CMK (cell line): ENCODE measurements at places on chromosomes 5 and 9.

DNA sequence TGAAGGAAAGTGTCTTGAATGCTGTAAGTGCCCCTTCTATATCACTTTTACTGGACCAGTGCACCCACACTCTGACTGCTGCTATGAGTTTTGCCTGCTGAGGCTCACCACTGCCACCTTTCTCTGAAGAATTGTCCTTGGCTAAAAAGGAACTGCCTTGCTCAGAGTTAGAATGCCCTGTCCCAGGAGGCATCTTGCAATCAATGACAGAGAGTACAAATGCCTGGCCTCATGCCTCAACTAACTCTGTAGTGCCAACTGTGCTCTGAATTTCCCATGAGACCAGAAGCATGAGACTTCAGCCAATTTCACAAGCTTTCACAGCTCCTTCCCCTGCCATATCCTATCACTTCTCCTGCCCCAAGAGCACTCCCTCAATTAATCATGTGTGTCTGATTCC lies 569.7 kb downstream of the ZNF608 start:
- DNase-seq = no peak

DNA sequence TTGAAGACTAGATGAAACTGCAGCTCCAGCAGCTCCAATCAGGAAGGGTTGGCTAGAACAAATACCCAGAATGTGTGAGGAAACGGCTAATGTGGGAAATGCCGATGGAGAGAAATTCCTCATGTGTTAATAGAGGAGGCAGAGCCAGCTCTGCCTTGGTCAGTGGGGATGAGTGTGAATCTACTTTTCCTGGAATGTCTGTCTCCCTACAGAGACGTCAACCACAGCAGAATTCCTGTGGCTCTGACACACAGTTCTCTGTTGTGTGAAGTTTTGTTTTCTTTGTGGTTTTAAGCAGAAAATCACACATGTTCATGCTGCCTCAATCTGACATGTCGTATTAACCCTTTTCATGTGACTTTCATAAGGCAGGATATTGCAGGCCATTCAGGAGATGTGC lies 476.6 kb upstream of the WWC1 start:
- no peak for DNase-seq

GRCh38 chr5:62572918-62573514 lies 5.6 kb upstream of the LRRC70 start:
- no peak for DNase-seq

DNA sequence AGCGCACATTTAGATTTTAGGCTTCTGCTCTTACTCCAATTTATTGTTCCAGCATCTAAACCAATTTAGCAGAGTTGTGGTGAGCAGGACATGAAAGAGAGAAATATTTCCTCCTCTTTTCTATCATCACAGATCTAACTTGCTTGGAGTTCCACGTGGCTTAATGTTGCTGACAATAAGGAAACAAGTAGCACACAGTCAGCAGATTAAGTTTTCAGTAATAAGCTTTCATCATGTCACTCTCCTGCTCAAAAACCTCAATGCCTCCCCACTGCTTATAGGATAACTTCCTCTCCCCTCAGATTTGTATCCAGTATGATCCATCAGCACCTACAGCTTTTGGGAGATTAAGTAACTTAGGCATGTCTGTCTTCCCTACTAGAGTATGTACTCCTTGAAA lies 10.4 kb upstream of the SSBP2 start:
- no peak for DNase-seq

- no peak for DNase-seq
Observed at GRCh38 chr9:105171589-105171988, 72.9 kb upstream of the SLC44A1 start.

DNA sequence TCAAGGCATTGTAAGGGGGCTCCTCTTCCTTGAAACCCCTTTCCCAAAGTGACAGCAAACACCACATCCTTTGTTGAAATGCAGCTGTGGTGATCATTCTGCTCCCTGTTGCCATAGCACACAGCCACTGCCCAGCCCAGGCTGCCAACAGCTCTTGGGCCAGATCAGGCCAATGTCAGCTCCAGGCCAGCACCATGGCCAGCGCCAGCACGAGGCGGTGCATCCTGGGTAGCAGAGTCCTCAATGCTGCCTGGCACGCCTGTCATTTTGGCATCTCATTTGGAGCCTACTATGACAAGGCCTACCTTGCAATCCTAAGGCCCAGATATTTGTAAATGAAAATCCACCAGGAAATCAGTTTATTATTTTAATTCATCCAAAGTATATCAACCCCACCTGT lies 390.6 kb downstream of the DNAH5 start:
- DNase-seq = no peak

GRCh38 chr5:125049721-125050702 lies 303.6 kb upstream of the ZNF608 start:
- DNase-seq = no peak

GRCh38 chr5:158798140-158798539 lies 301.6 kb downstream of the EBF1 start:
- DNase-seq = no peak

DNA sequence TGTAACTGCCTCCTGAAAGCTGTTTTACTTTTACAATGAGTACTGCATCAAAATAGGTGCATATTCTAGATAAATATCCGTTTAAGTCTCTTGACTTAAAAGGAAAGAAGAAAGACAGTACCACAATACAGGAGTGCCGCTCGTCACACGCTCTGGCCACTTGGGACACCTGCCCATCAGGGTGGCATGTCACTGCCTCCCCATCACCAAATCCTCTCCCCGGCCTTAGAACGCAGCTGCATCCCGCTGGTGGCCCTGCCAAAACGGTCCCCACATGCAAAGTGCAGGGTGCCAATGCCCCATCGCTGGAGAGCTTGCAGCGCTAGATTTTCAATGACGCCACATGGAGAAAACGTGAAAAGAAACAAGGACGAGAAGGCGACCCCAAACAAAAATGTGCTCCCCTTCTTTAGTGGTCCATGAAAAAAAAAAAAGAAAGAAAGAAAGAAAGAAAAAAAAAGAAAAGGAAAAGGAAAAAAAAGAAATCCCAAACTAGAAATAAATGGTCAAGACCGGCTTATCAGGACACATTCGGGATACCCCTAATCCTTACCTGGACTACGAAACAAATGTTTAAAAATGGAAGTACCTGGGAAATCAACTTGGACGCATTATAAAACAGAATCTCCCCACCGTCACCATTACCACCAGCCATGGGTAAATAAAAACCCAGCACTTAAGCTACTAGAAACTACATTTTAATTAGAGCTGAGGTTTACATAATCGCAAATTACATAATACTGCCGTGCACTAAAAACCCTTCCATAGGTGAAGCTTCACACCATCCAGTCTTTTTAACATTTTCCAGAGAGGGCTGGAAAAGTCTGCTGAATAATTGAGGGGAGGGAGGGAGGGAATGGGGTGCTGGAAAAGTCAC lies 1.0 kb downstream of the ANKH start:
- DNase-seq = no peak

GRCh38 chr9:2623288-2624050 lies 1.9 kb downstream of the VLDLR start:
- no peak for DNase-seq

DNA sequence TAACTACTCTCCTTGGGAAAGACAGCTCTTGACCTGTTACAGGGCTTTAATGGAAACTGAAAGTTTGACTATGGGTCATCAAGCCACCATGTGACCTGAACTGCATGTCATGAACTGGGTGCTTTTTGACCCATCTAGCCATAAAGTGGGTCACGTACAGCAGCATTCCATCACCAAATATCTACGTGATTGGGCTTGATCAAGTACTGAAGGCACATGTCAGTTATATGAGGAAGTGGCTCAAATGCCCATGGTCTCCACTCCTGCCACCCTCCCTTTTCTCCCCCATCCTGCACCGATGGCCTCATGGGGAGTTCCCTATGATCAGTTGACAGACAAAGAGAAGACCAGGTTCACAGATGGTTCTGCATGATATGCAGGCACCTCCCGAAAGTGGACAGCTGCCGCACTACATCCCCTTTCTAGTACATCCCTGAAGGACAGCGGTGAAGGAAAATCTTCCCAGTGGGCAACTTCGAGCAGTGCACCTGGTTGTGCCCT lies 7.3 kb upstream of the FCN1 start:
- DNase-seq = no peak

GRCh38 chr5:153404747-153405146 lies 85.7 kb upstream of the GRIA1 start:
- no peak for DNase-seq

GRCh38 chr9:35905051-35905781 lies 786 bp upstream of the HRCT1 start:
- no peak for DNase-seq

GRCh38 chr5:60636001-60636400 lies 64.0 kb downstream of the DEPDC1B start:
- no peak for DNase-seq

GRCh38 chr5:2181149-2181548 lies 298.4 kb upstream of the IRX4 start:
- DNase-seq = no peak

DNA sequence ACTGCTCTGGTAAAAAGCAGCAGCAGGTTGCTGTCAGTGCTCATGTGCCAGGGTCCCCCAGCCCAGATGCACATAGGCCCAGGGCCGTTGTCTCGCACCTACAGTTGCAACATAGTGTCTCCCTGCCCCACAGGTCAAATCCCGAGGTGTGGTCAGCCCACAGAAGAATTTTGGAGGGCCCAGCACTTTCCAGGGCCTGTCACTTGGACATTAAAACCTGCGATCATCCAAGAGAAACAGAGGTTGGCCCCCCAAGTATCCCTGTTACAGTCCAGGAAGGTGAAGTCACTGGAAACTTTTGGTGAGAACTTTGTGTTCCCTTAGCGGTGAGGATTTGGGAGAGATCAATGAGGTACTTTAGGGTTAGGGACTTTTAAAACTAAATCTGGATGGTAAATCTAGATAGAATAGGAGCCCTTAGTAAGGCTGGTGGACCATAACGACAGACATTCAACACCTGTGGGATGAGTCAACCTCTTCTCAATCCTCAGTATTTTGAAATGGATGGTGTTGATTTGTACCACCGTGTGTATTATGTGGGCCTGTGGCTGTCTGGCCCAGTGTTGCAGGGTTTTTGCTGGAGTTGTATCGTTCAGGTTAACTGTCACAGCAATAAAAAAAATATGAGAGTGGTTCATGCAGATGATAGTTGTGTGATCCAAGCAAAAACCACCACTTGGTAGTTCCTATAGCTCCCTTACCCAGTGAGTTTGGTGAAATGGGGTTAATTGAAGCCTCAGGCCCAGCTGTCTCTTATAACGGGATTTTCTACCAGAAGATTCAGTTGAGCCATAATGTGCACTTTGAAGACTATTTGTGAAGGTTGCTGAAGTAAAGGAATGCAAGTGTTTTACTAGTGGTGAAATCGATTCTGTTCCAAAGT lies 19.2 kb downstream of the OR2S2 start:
- DNase-seq = no peak

DNA sequence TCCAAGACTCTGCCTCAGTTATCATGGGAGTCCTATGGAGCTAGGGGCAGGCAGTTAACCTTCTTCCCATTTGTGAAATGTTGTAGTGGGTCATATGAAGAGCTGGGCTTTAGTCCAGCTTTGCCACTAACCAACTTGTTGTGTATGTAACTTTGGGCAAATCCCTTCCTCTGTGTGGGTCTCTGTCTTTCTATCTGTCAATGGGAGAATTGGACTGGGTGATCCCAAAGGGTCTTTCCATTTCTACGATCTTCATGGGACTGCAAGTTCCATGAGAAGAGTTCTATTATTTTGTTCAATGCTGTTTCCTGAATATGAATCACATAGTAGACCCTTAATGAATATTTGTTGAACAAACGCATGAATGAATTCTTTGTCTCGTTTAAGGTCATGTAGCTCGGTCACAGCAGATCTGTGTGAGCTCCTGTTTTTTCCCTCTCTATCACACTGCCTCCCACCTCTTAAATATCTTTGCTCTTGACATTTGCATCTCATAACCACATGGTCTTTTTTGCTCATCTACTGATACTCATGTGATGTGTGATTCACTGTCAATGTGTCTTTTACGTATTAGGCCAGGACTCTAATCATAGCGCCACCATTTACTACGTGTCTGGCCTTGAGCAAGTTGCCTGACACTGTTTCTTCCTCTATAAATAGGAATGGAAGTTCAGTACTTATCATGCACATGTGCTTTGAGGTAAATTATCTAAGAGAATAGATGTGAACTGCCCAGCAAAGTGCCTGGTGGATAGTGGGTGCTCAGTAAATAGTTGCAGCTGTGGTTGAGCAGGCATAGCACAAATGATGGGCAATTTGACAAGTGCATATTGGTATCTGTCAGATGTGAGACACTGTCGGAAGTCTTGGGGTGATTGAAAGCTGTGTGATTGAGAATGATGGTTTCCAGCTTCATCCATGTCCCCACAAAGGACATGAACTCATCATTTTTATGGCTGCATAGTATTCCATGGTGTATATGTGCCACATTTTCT lies 37.4 kb downstream of the PTTG1 start:
- no peak for DNase-seq
